ENCODE measurements at places on chromosomes 13 and 19.

- no peak for DNase-seq
Observed at GRCh38 chr13:113744197-113745000, 14.6 kb upstream of the TMEM255B start.

GRCh38 chr13:91922969-91923592 is 524.7 kb downstream of the GPC5 start:
- DNase-seq = no peak

GRCh38 chr13:29676941-29677452 is 81.5 kb upstream of the SLC7A1 start:
- no peak for DNase-seq

- DNase-seq = no peak
Observed at GRCh38 chr19:41194157-41194552, 1.1 kb downstream of the CYP2S1 start.

- no peak for DNase-seq
Observed at GRCh38 chr19:32174386-32175113, 170.9 kb upstream of the ZNF507 start.

- DNase-seq = no peak
Observed at GRCh38 chr19:54029301-54029700, 34.4 kb downstream of the VSTM1 start.

DNA sequence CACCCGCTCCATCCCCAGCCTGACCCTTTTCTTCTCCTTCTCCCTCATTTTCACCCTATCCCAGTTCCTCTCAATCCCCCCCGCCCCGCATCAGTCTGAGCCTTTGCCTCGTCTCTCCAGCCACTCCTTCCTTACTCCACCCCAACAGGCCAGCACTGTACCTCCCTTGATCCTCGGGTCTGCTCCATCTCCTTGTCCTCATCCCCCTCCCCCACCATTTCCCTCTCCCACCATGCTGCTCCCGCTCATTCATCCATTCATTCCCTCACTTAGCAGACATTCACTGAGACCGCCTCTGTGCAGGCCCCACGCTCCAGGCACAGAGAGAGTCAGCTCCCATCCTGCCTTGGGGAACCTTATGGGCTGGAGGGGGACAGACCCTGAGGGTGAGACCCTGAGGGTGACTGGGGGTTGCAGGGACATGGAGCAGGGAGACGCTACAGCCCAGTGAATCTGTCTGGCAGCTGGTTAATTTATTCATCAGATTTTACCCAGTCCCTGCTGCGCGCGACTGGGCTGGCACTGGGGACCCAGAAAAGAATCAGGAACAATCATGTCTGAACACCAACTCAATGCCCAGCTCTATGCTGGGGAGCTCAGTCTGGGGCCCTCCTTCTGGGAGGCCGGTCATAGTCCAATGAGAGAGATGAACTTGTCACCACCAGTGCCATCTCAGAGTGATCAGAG is 881 bp downstream of the ARHGAP33 start:
- DNase-seq = no peak

Data from activated gamma-delta T cell treated with Interleukin-2 at 50 U/mL for 16 hours (primary cell).